ENCODE measurements at places on chromosomes 2 and 18. TPM values are rescaled to one million over a fixed set of nuclear protein-coding genes. Genes with fewer than 3 reads are reported as not detected.

DNA sequence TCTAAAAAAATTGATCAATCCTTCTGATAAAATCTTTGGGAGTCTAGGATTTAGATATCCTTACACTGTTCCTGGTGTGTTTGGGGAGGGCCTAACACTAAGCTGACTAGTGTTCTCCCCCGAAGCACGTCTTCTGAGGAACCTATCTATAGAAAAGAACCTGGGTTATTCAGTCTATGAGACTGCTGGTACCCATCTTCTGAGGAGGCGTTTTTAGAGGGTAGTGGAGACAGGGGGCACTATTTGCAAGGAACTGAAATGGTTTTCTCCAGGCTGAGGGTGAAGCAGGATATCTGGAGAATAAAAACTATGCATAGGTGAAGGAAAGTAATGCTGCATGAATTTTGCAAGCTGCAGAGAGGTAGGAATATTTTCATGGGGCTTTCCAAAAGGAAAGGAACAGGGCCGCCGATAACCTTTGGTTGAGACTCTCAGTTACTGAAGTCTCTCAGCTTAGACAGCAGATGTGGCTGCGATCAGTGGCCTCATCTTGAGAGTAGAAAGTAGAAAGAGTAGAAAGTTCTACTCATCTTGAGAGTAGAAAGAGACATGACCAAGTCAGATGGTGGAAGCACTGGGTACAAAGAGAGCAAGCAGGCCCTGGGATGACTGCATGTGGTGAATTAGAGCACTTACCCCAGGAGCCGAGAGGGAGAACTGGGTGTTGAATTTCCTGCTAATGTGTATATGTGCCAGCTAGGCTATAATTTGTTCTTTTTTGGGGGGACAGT lies 31.8 kb upstream of the KCNE4 start:
- DNase-seq, result no peak
- no peak overlapping the region for H3K27ac ChIP-seq
- peaks cover 7% of the 10 kb centered on the region for H3K4me1 ChIP-seq

DNA sequence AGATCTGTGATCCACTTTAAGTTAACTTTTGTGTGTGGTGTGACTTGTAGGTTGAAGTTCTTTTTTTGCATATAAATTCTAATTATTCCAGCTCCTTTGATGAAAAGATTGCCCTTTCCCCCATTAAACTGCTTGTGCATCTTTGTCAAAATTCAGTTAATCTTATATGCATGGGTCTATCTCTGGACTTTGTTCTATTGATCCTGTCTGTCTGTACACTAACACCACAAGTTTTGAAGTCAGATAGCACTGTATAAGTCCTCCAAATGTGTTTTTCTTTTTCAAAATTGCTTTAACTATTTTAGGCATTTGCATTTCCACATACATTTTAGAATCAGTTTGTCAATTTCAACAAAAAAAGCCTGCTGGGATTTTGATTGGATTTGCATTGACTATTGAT lies 137.6 kb downstream of the BCL11A start:
- H3K27me3 ChIP-seq, result no peaks in the 10 kb centered on the region
- DNase-seq, result no peak
- no peak overlapping the region for H3K4me3 ChIP-seq
- peaks cover 8% of the 10 kb centered on the region for H3K4me1 ChIP-seq

- DNase-seq, result no peak
- H3K4me3 ChIP-seq, result no peak overlapping the region
- H3K27me3 ChIP-seq, result no peaks in the 10 kb centered on the region
- no peaks in the 10 kb centered on the region for H3K4me1 ChIP-seq
These were observed 10.7 kb downstream of the MRPL44 start for GRCh38 chr2:223967981-223968380.

DNA sequence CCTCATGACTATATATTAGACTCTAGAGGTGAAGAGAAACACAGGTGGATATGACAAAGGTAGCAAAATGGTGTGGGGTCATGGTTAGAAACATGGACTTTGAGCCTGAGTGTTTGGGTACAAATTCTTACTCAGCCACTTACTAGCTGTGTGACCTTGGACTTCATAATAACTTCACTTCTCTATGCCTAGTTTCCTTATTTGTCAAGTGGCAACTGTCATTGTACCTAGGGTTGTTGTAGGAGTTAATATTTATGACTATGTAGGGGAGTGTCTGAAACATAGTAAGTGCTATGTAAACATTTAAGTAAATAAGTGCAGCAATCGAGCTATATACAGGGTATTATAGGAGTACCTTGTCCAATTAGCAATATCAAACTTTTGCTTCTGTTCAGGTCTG lies 49.7 kb upstream of the RAPH1 start:
- no peaks in the 10 kb centered on the region for H3K36me3 ChIP-seq
- no peak overlapping the region for H3K4me3 ChIP-seq
- DNase-seq, result no peak
- H3K27me3 ChIP-seq, result no peaks in the 10 kb centered on the region

DNA sequence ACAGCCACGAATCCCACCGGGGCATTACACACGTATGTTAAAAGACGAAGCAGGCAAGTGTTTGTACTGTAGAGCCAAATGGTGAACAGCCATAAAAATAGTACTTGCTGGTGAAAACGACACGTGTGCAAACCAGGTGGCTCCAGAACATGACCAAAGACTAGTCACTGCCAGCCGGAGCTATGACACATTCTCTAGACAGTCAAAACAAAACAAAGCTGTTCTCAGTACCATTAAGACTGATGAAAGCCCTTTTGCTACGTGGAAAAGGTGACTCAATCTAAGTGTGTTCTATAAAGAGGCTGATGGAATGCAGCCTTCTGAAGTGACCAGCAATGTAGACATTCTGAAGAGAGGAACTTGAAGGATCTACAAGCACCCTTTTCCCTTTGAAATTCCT lies 367.7 kb upstream of the NETO1 start:
- no peak overlapping the region for H3K4me3 ChIP-seq
- H3K36me3 ChIP-seq, result no peaks in the 10 kb centered on the region
- H3K4me1 ChIP-seq, result no peaks in the 10 kb centered on the region
- H3K27ac ChIP-seq, result no peak overlapping the region
- DNase-seq, result no peak
- no peaks in the 10 kb centered on the region for H3K27me3 ChIP-seq

The CHRND gene
- not detected for polyA plus RNA-seq

- H3K4me1 ChIP-seq, result peaks cover 27% of the 10 kb centered on the region
- H3K36me3 ChIP-seq, result no peaks in the 10 kb centered on the region
- H3K27me3 ChIP-seq, result no peaks in the 10 kb centered on the region
These were observed 28.9 kb downstream of the MARCHF4 start for GRCh38 chr2:216343221-216343980.

The CDC42EP3 gene
- 32.5 TPM for polyA plus RNA-seq

DNA sequence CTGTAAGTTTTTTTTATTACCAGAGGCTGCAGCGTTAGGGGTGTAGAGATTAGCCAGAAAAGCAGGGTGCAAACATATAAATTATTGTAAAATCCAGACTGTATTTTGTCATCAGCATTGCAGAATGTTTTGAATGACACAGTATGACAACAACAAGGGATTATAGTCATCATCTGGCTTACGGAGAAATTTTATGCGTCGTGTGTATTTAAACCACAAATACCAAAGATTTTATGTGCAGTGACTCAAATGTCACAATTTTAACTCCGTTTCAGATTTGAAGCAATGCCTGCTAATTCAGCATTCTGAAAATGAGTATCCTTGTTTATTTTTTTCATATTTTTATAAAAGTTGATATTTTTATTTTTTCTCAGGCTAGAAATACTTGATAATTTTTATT lies 19.4 kb upstream of the TMX3 start:
- no peaks in the 10 kb centered on the region for H3K27me3 ChIP-seq
- no peaks in the 10 kb centered on the region for H3K4me1 ChIP-seq
- no peaks in the 10 kb centered on the region for H3K36me3 ChIP-seq
- no peak for DNase-seq

- no peaks in the 10 kb centered on the region for H3K4me1 ChIP-seq
- H3K36me3 ChIP-seq, result no peaks in the 10 kb centered on the region
- no peaks in the 10 kb centered on the region for H3K27me3 ChIP-seq
- H3K27ac ChIP-seq, result no peak overlapping the region
- no peak overlapping the region for H3K4me3 ChIP-seq
These were observed 4.3 kb downstream of the MC2R start for GRCh38 chr18:13910986-13911385.

DNA sequence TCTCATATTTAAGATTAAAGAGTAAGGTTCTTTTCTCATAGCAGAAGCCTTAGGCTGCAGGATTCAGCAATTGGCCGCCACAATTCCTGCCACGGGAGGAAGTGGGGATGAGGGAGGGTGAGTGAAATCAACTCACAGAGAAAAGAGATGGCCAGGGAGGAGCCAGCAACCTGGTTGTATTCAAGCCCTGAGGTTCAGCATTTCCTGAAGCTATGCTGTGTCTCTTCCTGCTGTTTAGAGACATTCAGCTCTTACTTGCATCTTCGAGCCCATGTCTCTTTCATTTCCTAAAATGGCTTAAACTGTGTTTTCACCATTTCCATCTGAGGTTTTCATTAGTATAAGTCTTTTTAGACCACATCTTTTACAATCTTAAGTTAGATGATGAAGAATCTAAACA lies 522.6 kb downstream of the CNTNAP5 start:
- no peak overlapping the region for H3K4me3 ChIP-seq
- peaks cover 6% of the 10 kb centered on the region for H3K4me1 ChIP-seq
- DNase-seq, result no peak
- no peaks in the 10 kb centered on the region for H3K27me3 ChIP-seq
- H3K36me3 ChIP-seq, result no peaks in the 10 kb centered on the region

The NAT8 gene
- polyA plus RNA-seq, result not detected

DNA sequence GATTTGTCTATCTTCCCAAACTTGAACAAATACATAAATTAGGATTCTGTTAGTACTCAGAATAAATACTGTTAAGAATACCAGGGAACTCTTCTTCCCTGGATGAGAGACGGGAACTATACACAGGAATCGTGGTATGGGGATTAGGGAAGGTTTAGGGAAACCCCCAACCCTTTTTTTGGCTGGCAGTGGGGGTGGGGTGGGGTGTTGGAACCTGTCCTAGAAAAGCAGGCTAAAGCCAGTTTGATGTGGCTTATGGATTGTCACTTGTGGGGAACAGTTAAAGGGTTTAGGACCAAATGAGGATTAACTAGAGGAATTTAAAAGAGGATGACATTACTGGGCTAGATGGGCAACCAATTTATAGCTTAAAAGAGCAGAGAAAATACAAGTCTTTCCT lies 1.8 kb downstream of the SLC4A10 start:
- no peak for DNase-seq
- H3K36me3 ChIP-seq, result no peaks in the 10 kb centered on the region
- peaks cover 31% of the 10 kb centered on the region for H3K27me3 ChIP-seq
- no peaks in the 10 kb centered on the region for H3K4me1 ChIP-seq

The CDK15 gene
- polyA plus RNA-seq, result 0.08 TPM

The CNRIP1 gene
- 6.6 TPM for polyA plus RNA-seq

The HTR2B gene
- polyA plus RNA-seq, result 0.25 TPM

GRCh38 chr18:74149878-74150277 lies 1.6 kb downstream of the TIMM21 start:
- peaks cover 55% of the 10 kb centered on the region for H3K4me1 ChIP-seq
- DNase-seq, result no peak
- no peak overlapping the region for H3K27ac ChIP-seq
- H3K4me3 ChIP-seq, result peak overlapping the region; percentile 70
- H3K27me3 ChIP-seq, result no peaks in the 10 kb centered on the region
- peaks cover 26% of the 10 kb centered on the region for H3K36me3 ChIP-seq

GRCh38 chr2:101179982-101180381 lies 28.8 kb upstream of the TBC1D8 start:
- peak overlapping the region; percentile 61 for H3K27ac ChIP-seq
- no peak overlapping the region for H3K4me3 ChIP-seq
- DNase-seq, result no peak

The POTEC gene
- polyA plus RNA-seq, result not detected

The ASPRV1 gene
- 0.50 TPM for polyA plus RNA-seq

The DAPL1 gene
- not detected for polyA plus RNA-seq

The KDSR gene
- polyA plus RNA-seq, result 36.5 TPM

The PRKAG3 gene
- polyA plus RNA-seq, result 0.06 TPM

DNA sequence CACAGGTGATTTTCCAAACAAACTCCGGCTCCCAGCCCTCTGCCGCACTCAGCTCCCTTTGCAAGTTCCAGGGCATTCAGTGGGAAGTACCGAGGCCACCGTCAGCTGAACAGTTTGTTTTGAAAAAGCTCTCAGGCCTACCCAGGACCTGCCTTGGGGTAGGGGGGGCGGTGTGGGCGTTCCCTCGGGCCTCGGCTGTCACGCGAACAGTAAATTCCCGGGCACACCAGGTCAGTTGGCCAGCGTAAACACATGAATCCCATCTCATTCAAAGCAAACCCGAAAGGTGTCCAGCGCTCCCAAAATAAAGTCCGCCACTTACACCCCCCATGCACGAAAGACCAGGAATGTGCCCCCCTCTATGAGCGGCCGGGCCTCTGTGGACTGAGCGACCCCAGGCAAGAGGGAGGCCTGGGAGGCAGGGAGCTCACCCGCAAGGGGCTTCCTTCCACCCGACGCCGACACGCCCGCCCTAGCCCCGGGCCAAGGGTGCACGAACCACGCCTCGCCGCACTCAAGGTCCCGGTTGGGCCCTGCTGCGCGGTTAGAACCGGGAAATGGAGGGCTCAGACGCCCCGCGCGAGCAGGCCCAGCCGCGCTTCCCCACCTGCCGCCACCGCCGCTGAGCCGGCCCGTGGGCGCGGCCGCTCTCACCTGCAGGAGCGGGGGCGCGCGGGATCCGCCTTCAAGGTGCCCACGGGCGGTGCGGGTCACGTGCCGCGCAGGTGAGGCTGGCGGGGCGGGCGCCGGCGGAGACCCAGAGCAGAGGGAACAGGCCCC lies at the start of gene WDSUB1:
Gene WDSUB1, minus strand, starts transcription at position 775 of the 780 bp plus-strand sequence. CDS start 3,634 bp downstream, outside the sequence.
- H3K27me3 ChIP-seq, result no peaks in the 10 kb centered on the region
- peak; percentile 69 for DNase-seq
- peaks cover 3% of the 10 kb centered on the region for H3K36me3 ChIP-seq
- H3K27ac ChIP-seq, result peak within 1 kb of the TSS; percentile 96
- H3K4me3 ChIP-seq, result peak within 1 kb of the TSS; percentile 92
- H3K4me1 ChIP-seq, result peaks cover 13% of the 10 kb centered on the region

DNA sequence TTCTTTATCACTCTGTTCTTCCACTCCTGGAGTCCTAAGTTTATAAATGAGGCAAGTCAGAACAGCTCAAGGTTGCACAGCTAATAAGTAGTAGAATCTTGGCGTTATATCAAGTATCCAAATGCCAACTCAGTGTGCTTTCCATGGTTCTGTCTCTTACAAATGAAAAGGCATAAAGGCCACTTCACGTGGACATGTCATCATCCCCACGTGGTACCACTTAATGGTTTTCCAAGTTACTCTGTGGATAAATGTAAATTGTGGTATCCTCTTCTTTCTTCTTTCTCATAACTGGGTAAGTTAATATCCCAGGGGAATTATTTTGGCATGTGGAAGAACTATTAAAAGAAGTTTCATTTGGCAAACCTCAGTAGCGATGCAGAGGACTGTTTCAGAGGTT lies 131.5 kb upstream of the L3MBTL4 start:
- H3K27me3 ChIP-seq, result no peaks in the 10 kb centered on the region
- no peaks in the 10 kb centered on the region for H3K36me3 ChIP-seq

GRCh38 chr2:31275976-31276375 lies 42.0 kb downstream of the EHD3 start:
- no peak overlapping the region for H3K4me3 ChIP-seq
- no peaks in the 10 kb centered on the region for H3K36me3 ChIP-seq
- no peaks in the 10 kb centered on the region for H3K27me3 ChIP-seq
- H3K27ac ChIP-seq, result no peak overlapping the region
- H3K4me1 ChIP-seq, result peaks cover 23% of the 10 kb centered on the region

GRCh38 chr2:200378652-200379290 lies 72.3 kb downstream of the SPATS2L start:
- H3K27ac ChIP-seq, result peak overlapping the region; percentile 27
- DNase-seq, result no peak
- H3K27me3 ChIP-seq, result no peaks in the 10 kb centered on the region
- no peaks in the 10 kb centered on the region for H3K36me3 ChIP-seq

The IL1A gene
- not detected for polyA plus RNA-seq
